M059J (cell line): ENCODE measurements at places on chromosomes 3 and 15. TPM values are rescaled to one million over a fixed set of nuclear protein-coding genes. Genes with fewer than 3 reads are reported as not detected.

GRCh38 chr15:49103002-49103401, 52.4 kb downstream of the COPS2 start:
- no peak for DNase-seq

DNA sequence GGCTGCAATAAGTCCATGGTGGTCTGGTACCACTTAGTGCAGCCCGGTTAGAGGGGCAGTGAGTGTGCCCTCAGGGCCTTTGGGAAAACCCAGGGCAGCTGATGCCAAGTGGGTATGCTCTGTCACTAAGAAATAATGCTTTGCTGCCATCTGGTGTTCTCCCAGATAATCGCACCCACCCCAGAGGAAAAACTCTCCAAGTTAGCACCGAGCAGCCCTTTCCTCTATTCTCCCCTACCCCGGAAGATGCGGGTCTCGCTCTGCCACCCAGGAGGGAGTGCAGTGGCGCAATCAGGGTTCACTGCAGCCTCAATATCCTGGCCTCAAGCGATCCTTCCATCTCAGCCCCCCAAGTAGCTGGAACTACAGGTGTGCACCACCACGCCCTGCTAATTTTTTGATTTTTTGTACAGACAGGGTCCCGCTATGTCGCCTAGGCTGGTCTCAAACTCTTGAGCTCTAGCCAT, 21.3 kb upstream of the DAPK2 start:
- DNase-seq = peak; percentile 63

GRCh38 chr15:27679731-27680471, 419.2 kb downstream of the OCA2 start:
- no peak for DNase-seq

- DNase-seq = no peak
Measured at GRCh38 chr3:40858364-40859115, 333.8 kb downstream of the ZNF621 start.

GRCh38 chr15:96058103-96058851, 272.2 kb upstream of the NR2F2 start:
- DNase-seq = no peak

- no peak for DNase-seq
Measured at GRCh38 chr15:68479870-68480269, 47.9 kb upstream of the ITGA11 start.

- no peak for DNase-seq
Measured at GRCh38 chr3:38552364-38552763, 56.2 kb downstream of the EXOG start.

DNA sequence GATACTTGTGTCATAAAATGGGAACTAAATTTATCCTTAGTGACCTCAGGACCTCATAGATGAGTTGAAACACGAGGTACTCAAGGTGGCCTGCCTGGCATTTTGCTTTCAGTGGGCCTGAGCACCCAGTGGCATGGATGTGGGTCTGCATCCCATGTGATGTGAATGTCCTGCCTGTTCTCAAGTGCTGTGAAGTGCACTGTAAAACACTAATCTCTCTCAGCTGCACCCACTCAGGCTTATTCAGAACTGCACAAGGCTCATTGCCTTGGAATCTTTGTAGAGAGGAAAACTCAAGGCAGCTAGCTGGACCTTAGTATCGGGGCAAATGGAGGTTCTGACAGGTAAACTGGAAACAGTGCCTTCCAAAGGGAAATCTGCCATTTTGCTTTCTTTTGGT, 767.0 kb downstream of the TUSC7 start:
- DNase-seq = no peak

DNA sequence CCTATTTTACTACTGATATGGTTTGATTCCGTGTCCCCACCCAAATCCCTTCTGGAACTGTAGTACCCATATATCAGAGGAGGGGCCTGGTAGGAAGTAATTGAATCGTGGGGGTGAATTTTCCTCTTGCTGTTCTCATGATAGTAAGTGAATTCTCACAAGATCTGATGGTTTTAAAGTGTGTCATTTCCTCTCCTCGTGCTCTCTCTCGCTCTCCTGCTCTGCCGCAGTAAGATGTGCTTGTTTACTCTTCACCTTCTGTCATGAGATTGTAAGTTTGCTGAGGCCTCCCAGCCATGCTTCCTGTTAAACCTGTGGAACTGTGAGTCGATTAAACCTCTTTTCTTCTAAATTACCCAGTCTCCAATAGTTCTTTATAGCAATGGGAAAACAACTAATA, 81.2 kb upstream of the ZBTB20 start:
- DNase-seq = no peak

Gene ST3GAL6
- 11.6 and 19.4 TPM in 2 replicates for total RNA-seq
